ENCODE measurements at places on chromosomes 3 and 15. TPM values are rescaled to one million over a fixed set of nuclear protein-coding genes. Genes with fewer than 3 reads are reported as not detected.

GRCh38 chr15:44641651-44642050 is 21.8 kb downstream of the SPG11 start:
- peaks cover 32% of the 10 kb centered on the region for H3K36me3 ChIP-seq
- no peak overlapping the region for H3K4me3 ChIP-seq
- H3K27me3 ChIP-seq: no peaks in the 10 kb centered on the region
- H3K27ac ChIP-seq: no peak overlapping the region
- no peaks in the 10 kb centered on the region for H3K4me1 ChIP-seq

DNA sequence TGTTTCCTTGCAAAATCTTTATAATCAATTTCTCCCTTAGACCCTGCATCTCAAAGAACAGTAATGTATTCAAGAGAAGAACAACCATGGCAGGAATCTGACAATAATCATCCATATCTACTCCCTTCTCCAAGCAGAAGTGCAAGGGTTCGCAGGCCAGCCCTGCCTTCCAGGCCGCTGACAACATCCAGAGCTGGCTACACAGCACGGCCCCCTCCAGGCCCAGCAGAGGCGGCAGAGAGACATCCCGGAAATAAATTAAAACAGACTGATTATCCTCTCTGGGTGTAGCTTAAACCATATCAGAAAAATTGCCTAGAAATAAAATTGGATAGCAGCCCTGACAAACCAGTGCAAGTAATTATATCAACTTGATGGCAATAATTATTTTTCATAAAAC is 223.3 kb downstream of the FAM43A start:
- no peaks in the 10 kb centered on the region for H3K4me1 ChIP-seq
- no peak for DNase-seq
- H3K36me3 ChIP-seq: no peaks in the 10 kb centered on the region
- H3K4me3 ChIP-seq: no peak overlapping the region
- no peaks in the 10 kb centered on the region for H3K27me3 ChIP-seq
- H3K27ac ChIP-seq: no peak overlapping the region

DNA sequence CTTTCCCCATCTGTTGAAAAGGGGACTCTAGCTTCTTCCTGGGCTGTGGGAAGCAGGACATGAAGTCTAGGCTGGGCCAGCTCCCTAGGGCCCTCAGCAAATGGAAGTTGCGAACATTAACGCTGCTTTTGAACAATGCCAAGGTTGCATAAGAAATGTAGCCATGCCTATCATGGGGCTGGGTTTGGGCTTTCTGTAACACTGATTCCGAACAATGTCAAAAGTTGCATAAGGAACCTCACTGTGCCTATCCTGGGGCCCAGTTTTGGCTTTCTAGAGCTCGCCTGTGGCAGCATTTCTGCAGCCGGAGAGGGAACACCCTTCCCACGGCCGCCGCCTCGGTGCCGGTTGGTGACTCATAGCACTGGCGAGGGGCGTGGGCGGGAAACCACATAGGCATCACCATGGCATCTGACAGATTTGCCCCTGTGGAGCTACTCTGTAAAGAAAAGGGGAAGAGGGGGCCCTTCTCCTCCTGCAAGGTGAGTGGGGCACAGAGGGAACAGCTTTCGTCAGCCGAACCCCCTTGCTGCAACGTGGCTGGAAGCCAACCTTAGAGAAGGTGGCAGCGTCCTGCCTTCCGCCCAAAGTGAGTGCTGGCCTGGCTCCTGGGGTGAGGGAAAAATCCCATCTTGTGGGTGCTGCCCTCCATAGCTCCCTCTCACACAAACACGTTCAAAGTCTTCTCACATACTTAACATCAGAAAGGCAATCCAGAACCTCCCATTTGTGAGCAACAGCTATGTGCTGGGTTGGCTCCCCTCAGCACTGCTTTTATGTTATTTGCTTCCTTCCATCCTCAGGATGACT is 46.6 kb upstream of the ATP2B2 start:
- H3K4me3 ChIP-seq: no peak overlapping the region
- peak; percentile 51 for DNase-seq
- H3K27me3 ChIP-seq: no peaks in the 10 kb centered on the region
- H3K27ac ChIP-seq: no peak overlapping the region
- no peaks in the 10 kb centered on the region for H3K36me3 ChIP-seq

DNA sequence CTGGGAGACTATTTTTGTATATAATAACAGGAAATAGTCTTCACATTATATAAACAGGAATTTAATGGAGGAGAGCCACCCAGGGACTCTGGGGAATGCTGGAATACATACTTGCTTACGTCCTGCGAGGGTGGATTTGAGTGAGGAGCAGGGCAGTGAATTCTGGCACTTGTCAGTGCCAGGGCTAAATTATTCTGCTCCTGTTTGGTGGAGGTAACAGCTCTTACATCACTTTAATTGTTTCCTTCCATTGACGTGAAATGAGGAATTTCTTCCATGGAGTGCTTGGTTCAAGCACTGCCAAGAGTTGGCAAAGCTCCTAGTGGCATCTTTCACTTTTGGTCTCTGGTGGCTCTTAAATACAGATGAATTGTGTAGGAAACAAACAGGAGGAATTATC is 94.1 kb upstream of the GOLGA8J start:
- no peaks in the 10 kb centered on the region for H3K4me1 ChIP-seq
- no peaks in the 10 kb centered on the region for H3K27me3 ChIP-seq
- no peak for DNase-seq
- no peaks in the 10 kb centered on the region for H3K36me3 ChIP-seq
- H3K4me3 ChIP-seq: no peak overlapping the region

DNA sequence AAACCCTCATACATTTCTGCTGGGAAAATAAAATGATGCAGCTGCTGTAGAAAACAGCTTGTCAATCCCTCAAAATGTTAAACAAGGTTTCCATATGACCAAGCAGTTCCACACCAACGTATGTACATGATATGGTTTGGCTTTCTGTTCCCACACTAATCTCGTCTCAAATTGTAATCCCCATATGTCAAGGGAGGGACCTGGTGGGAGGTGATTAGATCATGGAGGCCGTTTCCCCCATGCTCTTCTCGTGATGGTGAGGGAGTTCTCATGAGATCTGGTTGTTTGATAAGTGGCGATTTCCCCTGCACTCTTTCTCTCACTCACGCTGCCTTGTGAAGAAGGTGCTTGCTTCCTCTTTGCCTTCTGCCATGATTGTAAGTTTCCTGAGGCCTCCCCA is 100.6 kb upstream of the SLC24A5 start:
- DNase-seq: no peak
- no peaks in the 10 kb centered on the region for H3K27me3 ChIP-seq
- H3K4me3 ChIP-seq: no peak overlapping the region
- H3K36me3 ChIP-seq: no peaks in the 10 kb centered on the region

GRCh38 chr15:92806763-92807162 is 93.4 kb upstream of the CHD2 start:
- no peaks in the 10 kb centered on the region for H3K4me1 ChIP-seq
- no peaks in the 10 kb centered on the region for H3K27me3 ChIP-seq
- no peak for DNase-seq

GRCh38 chr15:76951220-76951619 is 19.7 kb downstream of the RCN2 start:
- no peaks in the 10 kb centered on the region for H3K4me1 ChIP-seq
- peaks cover 45% of the 10 kb centered on the region for H3K36me3 ChIP-seq
- peak overlapping the region; percentile 21 for H3K27ac ChIP-seq
- no peaks in the 10 kb centered on the region for H3K27me3 ChIP-seq
- DNase-seq: no peak

DNA sequence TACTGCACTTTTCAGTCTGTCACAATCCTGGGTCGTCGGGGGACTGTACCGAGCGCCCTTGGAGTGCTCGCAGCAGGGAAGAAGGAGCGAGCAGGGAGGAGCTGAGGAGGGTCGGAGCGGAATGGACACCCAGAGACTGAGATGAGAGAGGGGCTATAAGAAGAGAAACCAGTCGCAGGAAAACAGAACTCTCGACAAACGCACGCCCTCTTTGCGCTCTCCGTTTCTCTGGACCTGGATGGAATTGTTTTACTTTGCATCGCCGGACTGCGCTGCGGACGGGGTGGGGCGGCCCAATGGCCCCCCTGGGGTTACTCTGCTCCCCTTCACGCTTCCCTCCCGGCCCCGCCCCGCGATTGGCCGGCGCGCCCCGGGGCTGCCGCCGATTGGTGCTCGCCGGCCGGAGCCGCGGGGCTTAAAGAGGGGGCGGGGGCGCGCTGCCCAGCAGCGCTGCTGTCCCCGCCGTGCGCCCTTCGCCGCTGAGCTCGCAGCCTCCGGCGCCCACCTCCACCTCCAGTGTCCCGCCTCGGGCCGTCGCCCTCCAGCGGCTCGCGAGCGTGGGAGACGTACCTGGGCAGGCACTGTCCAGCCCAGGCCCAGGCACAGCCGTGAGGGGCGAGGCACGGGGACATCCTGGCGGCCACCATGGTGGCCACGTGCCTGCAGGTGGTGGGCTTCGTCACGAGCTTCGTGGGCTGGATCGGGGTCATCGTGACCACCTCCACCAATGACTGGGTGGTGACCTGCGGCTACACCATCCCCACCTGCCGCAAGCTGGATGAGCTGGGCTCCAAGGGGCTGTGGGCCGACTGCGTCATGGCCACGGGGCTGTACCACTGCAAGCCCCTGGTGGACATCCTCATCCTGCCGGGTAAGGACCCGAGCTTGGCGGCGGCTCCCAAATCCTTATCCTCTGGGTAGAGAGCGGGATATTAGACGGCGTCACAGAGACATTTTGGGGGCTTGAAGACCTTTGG is at the start of gene CLDN11:
Gene CLDN11, plus strand, starts transcription at position 447 of the 977 bp plus-strand sequence. Its CDS starts 199 bp downstream, at position 646.
- peak within 1 kb of the TSS; percentile 53 for H3K4me3 ChIP-seq
- H3K27ac ChIP-seq: no peak within 1 kb of the TSS
- H3K36me3 ChIP-seq: no peaks in the 10 kb centered on the region
- peaks cover 3% of the 10 kb centered on the region for H3K4me1 ChIP-seq
- peaks cover 23% of the 10 kb centered on the region for H3K27me3 ChIP-seq

DNA sequence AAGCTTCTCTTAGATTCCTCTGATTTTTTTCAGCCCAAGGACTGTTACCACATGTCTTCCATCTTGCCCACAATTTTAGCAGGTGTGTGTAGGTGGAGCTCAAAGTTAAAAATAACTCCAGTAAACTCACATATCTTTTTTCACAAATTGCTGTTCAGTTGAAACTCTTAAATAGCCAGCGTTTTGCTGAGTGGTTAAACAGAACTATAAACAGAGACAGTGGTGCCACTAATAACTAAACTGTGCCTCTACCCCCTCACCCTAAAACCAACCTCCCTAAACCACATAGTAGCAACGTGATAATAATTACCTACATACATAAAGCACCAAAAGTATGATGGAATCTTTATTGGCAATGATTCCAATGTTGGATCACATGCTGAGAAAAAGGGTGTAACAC is 525.1 kb downstream of the PDCD6IP start:
- no peak for DNase-seq
- no peaks in the 10 kb centered on the region for H3K36me3 ChIP-seq
- peaks cover 4% of the 10 kb centered on the region for H3K4me1 ChIP-seq
- no peak overlapping the region for H3K4me3 ChIP-seq
- no peak overlapping the region for H3K27ac ChIP-seq

- no peak for DNase-seq
- H3K4me3 ChIP-seq: no peak overlapping the region
- no peaks in the 10 kb centered on the region for H3K4me1 ChIP-seq
- no peaks in the 10 kb centered on the region for H3K27me3 ChIP-seq
- no peak overlapping the region for H3K27ac ChIP-seq
Observed at GRCh38 chr3:195061756-195062655, 209.0 kb downstream of the XXYLT1 start.

Gene SLC22A13
- 0.33 TPM for total RNA-seq

Gene HDC
- not detected for total RNA-seq

Gene GOLGA6L4
- 3.3 TPM for total RNA-seq

Gene CELF6
- total RNA-seq: 0.36 TPM

Gene GCSAM
- not detected for total RNA-seq

All from endodermal cell (in vitro differentiated cells).